ENCODE measurements at places on chromosomes 6 and 20.

DNA sequence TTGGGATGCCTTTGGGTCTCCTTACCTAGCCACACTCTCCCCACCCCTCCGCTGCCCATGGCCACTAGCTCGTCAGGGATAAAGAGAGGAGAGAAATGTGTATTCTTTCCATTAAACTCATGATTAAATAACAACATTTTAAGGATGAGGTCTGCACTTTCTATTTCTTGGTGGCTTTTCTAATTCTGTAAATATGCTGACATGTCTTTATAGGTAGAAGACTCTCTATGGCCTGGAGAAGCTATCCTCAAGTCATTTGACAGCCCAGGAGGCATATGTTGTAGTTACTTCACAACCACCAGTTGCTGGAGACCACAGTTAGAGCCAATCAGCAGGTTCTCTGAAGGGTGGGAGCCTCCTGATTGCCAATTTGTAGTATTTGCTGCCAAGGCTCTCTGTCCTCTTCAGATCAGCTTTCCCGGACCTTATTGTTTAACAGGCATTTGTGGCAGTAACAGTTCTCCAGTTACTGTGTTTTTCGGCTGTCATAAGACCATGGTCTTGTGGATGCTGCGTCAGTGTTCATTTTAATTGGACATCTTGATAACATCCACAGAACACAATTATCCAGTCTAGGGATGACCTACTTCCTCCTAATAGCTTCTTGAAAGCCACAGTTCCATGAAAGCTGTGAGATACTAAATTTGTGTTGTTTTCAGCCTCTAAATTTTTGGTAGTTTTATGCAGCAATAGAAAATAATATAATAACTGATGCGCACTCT lies 205.0 kb upstream of the KCNQ5 start:
- no peak for DNase-seq

DNA sequence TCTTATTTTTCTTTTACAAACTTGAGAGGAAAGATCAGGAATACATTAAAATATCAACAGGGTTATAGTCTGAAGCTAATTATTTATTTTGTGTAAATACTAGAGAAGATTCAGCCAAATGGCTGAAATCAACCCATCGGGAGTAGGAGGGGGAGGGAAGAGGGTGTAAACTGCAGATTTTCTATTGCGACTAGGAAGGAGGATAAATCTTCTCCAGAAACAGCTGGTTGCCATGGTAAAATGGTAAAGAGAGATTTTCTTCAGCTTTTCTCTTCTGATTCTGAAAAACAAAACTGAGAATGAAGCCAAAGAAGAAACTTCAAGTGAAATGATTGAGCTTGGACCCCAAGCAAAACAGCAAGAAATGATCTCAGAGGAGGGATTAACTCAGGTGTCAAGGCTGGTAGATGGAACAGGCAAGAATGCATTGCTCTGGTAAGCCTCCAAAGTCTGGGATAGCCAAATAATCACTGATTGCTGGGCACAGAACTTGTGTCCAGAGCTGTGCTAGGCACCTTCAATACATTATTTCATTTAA lies 193.5 kb upstream of the SPTLC3 start:
- DNase-seq = no peak

DNA sequence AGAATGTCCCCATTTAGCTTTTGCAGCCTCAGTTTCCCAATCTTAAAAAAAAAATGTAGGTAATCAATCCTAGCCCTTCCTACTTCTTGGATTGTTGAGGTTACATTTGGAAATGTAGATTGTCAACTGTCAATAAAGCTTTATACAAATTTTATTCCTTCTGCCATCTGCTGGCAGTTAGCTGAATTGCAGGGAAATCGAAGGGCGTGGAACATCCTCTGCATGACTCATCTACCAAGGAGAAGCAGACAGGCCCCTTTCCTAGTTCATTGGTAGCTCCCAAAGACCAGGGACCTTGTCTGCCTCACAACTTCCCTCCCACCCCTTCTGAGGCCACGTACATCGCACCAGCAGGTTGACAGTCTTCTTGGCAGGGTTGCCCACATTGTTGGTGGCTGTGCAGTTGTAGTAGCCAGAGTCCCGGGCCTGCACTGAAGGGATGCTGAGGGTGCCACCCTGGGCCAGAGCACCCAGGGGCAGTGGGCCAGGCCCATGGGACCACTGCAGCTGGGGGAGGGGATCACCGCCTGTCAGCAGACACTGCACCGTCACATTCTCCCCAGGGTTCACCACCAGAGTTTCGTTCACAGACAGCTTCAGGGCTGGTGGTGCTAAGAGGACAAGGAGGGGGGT lies 43.6 kb downstream of the MDGA1 start:
- no peak for DNase-seq

GRCh38 chr20:445514-446336 lies 16.6 kb downstream of the TBC1D20 start:
- DNase-seq = no peak

- no peak for DNase-seq
Observed at GRCh38 chr6:90612313-90612680, 25.4 kb upstream of the MAP3K7 start.

DNA sequence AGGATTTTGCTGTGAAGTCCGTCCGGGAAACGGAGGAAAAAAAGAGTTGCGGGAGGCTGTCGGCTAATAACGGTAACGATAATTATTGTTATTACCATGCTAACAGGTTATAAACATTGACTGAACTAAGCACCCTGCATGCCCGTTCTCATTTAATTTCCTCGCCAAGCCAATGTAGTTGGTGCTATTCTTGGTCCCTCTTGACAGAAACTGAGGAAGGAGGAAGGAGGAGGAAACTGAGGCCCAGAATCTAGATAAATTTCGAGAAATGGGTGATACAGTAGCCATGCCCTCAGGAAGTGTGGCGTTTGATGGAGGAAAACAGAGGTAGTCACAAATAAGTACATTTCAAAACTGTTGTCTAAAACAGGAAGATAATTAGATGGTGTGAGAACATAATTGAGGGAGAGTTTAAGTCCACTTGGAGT lies 474 bp downstream of the TPX2 start:
- no peak for DNase-seq

DNA sequence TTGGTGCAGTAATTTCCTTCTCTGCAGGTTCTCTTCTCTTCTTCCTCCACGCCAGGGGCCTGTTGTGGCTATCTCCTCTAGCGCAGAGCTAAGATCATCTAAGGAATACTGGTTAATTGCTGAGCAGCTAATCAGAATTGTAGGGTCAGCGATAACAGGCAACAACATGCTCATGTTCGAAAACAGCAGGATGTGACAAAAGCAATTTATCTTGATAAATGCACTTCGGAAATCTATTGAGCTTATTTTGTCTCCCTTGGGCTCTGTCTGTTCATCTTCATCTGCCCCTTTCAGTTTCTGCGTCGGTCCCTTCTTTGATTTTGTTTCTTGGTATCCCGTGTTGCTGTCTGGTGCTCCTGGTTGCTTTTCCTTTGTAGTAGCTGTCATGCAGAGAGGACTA lies 67.3 kb upstream of the MAP3K7 start:
- no peak for DNase-seq

DNA sequence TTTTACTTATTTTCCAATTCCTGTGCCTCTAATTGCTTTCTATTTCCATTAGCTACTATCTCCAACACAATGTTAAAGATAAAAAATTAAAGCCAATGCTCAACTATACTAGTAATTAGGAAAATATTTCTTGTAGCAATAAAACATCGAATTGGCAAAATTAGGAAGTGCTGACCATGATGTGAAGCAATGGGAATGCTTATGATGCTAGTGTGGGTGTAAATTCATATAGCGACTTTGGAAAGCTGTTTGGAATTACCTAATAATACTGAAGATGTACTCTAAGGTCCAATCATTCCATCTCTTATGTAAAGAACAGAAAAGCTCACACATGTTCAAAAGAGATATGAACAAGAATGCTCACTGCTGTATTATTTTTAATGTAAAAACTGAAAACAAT lies 78.2 kb downstream of the UBE3D start:
- no peak for DNase-seq

DNA sequence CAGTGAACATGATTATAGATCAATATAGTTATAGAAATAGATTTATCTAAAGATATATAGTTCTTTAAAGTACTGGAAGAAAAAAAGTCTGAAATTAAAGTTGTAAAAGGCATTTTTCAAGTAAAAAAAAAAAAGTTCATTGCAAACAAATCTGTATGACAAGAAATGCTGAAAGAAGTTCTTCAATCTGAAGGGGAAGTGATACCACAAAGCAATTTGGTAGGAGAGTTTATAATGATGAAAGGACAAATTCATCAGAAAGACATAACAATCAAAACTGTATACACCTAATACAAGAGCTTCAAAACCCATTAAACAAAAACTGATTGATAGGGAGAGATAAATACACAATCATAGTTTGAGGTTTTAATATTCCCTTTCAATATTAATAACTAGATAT lies 14.1 kb downstream of the HUS1B start:
- no peak for DNase-seq

DNA sequence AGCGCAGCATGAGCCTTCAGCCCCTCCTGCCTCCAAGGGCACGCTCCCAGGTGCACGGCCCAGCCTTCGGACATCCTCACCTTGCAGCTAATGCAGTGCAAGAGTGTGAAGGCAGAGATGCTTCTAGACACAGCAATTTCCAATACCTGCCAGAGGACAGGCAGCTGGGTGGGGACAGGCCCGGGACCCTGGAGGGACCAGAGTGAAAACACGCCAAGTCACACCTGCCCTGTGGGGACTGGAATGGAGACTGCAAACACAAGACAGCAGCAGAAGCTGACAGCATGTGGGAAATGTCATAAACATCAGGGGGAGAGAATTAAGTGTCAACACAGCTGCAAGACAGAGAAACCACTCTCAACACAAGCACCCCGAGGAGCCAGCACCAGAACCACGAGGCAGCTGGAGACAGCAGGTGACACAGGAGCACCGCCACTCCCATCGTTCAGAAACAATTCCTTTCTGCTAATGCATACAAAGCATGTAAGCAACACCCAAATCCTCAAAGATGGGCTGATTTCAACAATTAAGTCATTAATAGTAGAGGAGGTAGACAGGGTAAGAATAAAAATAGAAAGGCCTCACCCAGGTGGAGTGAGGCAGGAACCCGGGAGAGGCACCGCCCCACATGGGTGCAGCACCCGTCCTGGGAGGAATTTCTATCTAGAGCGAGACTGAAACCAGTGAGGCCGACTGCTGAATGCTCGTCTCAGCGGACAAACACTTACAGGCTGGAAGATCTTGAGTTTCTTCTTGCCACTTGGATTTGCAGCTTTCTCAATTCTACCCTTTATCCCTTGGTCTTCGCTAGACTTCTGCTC lies 17.1 kb downstream of the DIDO1 start:
- no peak for DNase-seq

DNA sequence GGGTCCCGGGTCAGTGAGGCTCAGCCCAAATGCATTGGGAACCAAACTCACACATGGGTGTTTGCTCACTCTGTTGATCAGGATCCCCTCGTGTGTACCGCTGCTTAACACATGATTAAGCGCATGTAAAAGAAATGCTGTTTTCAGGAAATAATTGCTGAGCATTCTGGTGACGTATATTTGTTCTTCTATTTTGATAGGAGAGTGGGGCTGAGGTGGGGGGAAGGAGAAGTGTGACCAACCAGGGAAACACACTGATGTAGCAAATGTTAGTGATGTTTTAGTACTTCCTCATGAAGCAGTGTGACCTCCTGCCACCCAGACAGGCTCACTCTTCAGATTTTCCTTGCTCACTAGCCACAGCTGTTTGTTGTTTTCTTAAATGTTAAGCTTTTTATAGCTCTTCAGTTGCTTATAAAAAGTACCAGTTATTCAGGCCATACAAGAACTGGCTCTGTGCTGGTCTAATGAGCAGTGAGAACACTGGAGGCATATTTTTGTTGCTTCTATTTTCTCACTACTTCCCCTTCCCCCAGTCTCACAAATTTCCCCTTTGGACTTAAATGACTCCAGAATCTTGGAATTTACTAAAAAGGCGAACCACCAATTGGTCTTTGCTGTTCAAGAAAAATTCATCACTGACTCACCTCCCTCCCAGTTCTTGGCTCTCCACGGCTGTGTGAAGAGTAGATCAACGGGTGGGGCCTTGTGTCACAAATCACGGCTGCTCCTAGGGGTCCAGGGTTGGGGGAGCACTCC lies 79.2 kb upstream of the BACH2 start:
- DNase-seq = no peak

- DNase-seq = no peak
Observed at GRCh38 chr6:106808758-106809157, 165.8 kb downstream of the CD24 start.

- DNase-seq = no peak
Observed at GRCh38 chr6:13156381-13156780, 172.0 kb downstream of the TBC1D7 start.

- DNase-seq = no peak
Observed at GRCh38 chr6:120147071-120147871, 797.7 kb upstream of the MAN1A1 start.

GRCh38 chr20:48861444-48861843 lies 33.6 kb upstream of the PREX1 start:
- no peak for DNase-seq

GRCh38 chr6:49923826-49924225 lies 40.1 kb downstream of the DEFB114 start:
- DNase-seq = no peak

GRCh38 chr6:16316741-16317251 lies 78.4 kb downstream of the GMPR start:
- DNase-seq = peak; percentile 18

- no peak for DNase-seq
Observed at GRCh38 chr20:19978511-19979210, 38.5 kb upstream of the NAA20 start.

DNA sequence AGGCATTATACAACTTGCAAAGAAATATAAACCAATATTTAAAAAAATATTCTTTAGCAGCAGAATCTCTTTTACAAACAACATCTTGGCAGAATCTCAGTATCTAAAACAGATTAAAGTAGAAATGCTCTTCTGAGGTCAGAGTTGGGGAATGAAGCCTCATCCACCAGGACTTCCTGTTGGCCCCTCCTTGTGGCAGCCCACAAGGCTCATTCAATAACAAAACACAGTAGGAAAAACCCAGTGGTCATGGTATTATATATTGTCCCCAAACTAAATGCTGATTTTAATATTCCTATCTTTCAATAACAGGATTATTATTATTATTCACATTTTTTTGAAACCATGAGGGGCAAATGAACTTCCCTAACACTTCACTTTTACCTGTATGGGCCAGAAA lies 368.6 kb downstream of the BTBD9 start:
- DNase-seq = no peak

DNA sequence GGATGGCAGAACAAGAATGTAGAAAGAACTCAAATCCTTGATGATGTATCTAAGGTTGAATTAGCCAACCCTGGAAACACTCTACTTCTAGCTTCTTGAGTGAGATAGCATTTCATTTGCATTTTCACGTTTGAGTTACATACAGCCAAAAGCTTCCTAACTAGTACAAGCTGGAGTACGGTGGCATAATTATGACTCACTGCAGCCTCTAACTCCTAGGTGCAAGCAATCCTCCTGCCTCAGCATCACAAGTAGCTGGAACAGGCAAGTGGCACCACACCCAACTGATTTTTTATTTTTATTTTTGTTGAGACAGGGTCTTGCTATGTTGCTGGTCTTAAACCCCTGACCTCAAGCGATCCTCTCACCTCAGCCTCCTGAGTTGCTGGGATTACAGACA lies 36.5 kb upstream of the STK35 start:
- no peak for DNase-seq

- no peak for DNase-seq
Observed at GRCh38 chr6:42012501-42013133, 37.7 kb upstream of the TAF8 start.

GRCh38 chr20:17503301-17504065 lies 27.7 kb downstream of the BFSP1 start:
- no peak for DNase-seq

Measured in stimulated activated naive CD4-positive, alpha-beta T cell treated with Interleukin-2 at 50 U/mL for 16 hours (primary cell).